ENCODE measurements at places on chromosomes 4 and X.

GRCh38 chrX:73668779-73669178 is 105.8 kb downstream of the CHIC1 start:
- no peak for DNase-seq

DNA sequence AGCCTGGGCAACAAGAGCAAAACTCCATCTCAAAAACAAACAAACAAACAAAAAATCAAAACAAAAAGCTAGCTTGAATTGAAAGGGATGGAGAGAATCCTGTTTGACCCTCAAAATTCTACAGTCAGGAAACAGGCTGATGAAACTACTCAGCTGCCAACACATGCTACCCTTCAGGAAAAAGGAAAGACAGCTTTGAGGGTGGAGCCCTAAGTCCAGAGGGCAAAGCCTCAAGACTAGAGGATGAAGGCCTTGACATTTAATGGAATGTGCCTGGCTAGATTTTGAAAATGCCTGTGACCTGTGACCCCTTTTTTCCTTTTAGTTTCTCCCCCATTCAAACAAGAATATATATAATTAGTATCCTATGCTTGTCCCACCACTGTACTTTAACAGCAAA is 27.1 kb downstream of the MORC4 start:
- no peak for DNase-seq

DNA sequence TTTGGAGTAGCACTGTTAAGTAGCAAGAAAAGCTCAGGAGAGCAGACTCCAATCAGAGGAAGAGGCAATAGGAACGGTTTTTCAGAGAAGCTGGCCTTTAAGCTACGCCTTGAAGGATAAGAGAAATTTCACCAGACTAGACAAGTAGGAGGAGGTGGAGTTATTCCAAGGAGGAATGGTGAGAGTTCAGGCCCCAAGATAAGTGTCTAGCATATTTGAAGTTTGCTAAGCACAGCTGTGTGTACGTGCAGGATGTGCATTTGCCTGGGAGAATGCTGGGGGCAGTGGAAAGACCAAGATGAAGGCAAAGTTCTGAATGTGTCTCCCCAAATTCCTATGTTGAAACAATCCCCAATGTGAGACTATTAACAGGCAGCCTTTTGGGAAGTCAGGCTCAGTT is 91.6 kb downstream of the SOWAHB start:
- no peak for DNase-seq

GRCh38 chr4:16492872-16493271 is 266.6 kb upstream of the TAPT1 start:
- DNase-seq: no peak

- DNase-seq: no peak
Observed at GRCh38 chrX:38798956-38799355, 2.3 kb upstream of the MID1IP1 start.

DNA sequence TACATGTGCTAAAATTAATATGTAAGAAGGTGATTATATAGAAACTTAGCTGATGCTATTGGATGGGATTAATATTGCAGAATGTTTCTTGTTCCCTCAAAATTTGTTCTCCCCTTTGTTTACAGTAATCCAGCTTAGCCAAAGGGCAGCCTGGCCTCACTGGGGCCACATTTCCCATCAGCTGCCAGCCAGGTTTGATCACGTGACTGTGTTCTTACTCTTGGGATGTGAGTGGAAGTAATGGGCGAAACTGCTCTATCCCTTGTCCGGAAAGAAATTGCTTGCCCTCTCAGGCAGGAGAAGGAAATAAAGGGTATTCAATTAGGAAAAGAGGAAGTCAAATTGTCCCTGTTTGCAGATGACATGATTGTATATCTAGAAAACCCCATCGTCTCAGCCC is 44.1 kb upstream of the FAT1 start:
- no peak for DNase-seq

- DNase-seq: no peak
Observed at GRCh38 chrX:5390376-5390775, 838.3 kb downstream of the NLGN4X start.

DNA sequence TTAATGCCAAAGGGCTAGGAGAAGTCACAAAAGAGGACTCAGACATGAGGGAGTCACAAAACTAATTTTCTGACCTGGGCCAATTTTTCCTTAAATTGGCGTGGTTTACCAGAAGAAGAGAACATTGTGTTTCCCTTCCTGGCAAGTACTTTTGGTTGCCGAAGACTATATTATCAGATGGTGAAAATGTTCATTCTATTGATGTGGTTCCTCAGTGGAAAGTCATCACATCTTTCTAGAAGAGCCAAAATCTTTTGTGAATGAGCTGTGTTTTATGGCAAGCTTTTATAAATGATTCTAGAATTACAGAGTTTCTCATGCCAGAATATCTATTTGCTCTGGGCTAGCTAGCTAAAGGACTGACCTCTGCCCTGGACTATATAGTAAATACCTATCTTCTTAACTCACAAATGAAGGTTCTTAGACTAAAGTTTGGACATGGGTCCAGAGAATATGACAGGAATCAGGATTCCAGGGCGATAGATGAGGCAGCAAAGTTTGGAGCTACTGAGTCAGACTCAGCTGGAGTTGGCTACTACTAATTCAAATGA is 288.9 kb downstream of the IL1RAPL2 start:
- DNase-seq: no peak

DNA sequence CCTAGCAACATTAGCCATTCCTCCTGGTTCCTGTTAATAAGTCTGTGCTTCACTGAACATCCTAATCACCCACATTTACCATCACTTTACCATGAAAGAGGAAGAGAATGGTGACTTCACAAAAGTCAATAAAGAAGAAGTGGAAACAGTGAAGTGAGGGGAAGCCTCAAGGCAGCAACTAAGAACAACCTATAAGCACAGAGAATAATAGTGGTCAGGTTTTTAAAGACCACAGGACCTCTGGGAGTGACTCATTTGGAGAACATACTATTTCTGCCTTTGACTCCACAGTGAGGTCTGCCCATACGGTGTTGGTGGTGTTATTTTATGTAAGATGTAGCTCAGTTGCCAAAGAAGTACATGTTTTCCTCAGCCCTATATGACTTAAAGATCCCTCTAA is 86.0 kb upstream of the TET2 start:
- DNase-seq: no peak

- no peak for DNase-seq
Observed at GRCh38 chrX:6885396-6885795, 262.1 kb upstream of the STS start.

DNA sequence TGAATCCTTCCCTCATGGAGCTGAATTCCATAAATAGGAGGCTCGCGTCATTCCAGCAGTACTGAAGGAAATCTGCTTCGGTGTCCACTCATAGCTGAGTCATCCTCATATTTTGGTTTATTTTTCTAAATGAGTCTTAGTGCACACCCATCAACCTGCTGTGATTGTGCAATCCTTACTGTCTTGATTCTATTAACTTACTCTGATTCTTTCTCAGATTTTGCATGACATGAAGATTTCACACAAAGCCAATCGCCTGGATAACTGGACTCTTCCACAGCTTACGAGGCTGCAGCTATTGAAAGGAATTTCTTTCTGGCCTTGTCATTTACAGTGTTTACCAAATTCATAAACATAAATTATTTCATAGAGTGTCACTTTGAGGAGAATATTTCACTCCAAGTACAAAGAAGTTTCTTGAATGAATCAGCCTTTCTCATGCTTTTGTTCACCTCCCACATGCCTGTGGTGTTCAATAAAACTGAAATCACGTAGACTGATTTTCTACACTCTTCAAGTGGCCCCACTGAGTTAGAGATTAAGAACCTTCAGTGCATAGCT is 207.6 kb upstream of the SLITRK2 start:
- no peak for DNase-seq

DNA sequence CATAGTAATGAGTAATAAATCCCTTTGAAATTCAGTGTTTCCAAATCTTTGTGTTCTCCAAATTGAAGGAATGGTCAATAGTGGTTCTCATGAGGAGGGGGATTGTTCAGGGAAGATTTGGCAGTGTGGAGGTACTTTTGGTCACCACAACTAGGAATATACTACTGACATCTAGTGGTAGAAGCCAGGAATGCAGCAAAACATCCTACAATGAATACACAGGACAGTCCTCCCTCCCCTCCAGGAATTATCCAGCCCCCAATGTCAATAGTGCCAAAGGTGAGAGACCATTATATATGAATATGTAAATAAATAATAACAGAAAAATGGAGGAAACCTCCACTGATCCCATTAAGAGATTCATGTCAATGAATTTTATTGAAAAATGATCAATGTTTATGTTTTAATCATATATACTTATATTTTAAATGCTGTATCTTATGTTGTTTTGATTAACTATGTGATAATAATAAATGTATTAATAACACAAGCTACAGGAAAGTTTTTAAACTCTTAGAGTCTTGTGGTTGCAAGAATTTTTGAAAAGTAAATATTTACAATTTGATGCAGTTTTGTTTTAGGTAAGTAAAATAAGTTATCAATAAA is 14.4 kb upstream of the FAM9A start:
- no peak for DNase-seq

- no peak for DNase-seq
Observed at GRCh38 chrX:153374426-153374825, 26.7 kb downstream of the PNMA6E start.

DNA sequence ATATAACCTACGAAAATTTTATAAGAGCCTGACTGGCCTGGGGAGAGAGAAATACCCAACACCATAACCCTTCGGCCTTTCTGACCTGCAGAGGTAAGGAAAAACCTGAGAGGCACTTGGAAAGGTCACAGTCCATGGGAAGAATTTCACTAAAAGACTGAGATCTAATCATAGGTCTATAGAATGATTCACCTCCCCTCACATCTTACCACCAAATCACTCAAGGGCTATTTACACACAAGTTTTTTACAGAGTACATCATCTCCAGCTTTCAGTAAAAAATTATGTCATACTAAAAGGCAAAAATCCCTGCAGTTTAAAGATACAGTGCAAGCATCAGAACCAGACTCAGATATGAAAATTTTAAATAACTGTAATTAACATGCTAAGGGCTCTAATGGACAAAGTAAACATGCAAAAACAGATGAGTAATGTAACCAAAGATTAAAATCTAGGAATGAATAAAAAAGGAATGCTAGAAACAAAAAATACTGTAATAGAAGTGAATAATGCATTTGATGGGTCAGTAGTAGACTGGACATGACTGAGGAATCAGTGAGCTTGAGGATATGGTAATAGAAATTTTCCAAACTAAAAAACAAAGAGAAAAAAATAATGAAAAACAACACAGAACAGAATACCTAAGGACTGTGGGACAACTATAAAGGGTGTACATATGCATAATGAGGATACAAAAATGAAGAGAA is 32.1 kb upstream of the SLC16A2 start:
- DNase-seq: no peak

DNA sequence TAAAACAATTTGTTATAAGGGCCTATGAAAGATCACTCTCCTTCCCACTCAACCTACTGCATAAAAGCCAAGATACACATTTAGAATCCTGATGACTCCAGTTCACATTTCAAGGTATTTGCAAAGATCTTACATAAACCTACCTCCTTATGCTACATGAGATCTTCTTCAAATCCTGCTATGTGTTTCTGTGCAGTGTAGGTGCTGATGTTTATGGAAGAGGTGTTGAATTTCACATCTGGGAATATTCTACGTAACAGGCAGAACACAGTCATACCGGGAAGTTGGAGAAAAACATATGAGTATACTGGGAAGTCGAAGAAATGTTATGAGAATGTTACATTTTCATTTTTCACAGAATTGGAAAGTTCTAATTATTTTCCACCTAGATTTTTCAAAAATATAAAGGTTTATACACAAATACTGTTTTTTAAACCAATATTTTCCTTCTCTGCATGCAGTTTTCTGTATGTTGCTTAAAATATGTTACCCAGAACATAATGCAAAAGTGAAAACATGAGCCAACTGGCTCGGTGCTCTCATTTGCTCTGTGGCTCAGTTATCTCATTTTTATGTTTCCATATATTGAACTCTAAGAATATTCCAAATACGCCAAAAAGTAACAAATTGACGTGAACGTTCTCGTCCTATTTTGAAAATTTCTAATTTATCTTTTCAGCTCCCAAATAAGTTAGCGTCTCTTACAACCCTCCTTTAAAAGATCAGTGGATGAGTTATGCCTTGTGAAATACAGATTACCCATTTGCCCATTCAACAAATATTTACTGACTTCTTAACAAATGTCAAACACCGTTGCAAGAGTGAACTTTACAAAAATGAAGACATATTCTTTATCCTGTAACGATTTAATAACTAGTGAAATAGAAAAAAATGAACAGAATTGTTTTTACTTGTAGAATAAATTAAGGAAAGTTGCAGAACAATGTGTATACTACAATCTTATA is 899.3 kb downstream of the STIM2 start:
- no peak for DNase-seq

GRCh38 chrX:155873188-155873587 is 8.0 kb upstream of the VAMP7 start:
- no peak for DNase-seq

GRCh38 chr4:16123356-16124084 is 39.7 kb upstream of the PROM1 start:
- DNase-seq: no peak

GRCh38 chrX:2774057-2774456 is 22.2 kb downstream of the XG start:
- DNase-seq: no peak

DNA sequence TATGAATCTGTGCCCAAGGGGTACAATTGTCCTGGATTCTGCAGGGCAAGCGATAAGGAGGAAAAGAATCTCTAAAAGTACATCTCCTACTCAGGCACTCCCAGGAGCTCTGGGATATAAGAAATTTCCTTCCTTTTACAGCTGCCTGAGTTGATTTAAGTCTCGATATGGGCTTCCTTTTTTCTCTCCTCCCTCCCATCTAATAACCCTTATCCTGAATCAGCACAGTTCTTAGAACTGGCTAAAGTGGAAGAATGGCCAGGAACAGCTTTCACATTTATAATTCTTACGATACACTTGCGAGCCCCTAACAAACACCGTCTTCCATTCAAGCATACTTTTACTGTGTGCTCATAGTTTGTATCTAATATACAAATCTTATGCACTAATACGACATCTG is 21.2 kb downstream of the LRP2BP start:
- DNase-seq: no peak

- no peak for DNase-seq
Observed at GRCh38 chrX:13194291-13195103, 125.4 kb downstream of the ATXN3L start.

DNA sequence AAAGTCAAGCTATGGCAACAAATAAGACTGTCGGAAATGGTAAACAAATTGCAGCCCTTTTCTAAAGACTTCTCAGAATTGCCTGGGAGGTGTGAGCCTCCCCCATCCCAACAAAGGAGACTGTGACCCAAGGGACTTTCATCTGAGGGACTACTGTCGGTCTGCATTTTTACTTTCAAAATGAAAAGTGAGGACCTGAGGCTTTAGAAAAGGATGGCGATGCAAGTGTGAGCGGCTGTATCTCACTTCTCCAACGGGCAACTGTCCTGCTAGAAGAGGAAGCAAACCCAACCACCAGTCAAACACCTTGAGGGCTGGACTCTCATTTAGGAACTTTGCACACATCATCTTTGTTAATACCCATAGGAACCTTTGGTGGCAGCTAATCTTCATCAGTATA is 62.6 kb upstream of the CLNK start:
- no peak for DNase-seq

All from chondrocyte (in vitro differentiated cells).